ENCODE measurements at places on chromosomes 1 and 21.

- no peak for DNase-seq
Observed at GRCh38 chr1:213568929-213569815, 418.6 kb upstream of the PROX1 start.

GRCh38 chr1:159594625-159595405 is 7.2 kb downstream of the APCS start:
- no peak for DNase-seq

DNA sequence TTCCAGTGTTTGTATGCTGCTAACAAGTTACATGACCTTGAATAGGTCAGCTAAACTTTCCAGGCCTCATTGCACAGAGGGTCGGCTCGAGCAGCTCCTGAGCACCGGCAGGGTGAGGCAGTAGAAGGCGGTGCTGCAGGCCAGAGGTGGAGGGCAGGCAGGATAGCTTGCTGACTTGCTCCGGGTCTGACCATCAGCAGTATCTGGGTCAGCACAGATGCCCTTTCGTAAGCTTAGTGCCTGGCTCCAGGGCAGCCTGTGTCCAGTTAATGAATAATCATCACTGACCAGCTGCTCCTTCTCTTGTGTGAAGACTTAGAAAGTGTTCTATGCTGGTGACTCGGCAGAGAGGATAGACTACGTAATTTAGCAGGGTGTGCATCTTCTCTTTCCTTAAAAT is 6.9 kb downstream of the MAPKAPK2 start:
- no peak for DNase-seq

- no peak for DNase-seq
Observed at GRCh38 chr1:220335668-220336067, 63.4 kb upstream of the RAB3GAP2 start.
